ENCODE measurements at places on chromosomes 3 and 15.

DNA sequence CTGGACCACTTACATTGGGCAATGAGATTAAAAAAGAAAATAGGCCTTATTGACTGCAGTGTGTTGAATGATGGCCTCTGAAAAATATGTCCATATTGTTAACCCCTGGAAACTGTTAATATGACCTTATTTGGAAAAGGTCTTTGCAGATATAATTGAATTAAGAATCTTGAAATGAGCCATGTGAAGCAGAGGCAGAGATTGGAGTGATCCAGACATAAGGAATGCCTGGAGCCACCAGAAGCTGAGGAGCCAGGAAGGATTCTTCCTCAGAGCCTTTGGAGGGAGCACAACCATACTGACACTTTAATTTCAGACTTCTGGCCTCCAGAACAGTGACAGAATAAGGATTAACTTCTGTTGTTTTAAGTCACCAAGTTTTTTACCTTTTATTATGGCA lies 510.4 kb upstream of the AGTR1 start:
- no peak for DNase-seq

- DNase-seq = peak; percentile 42
Measured at GRCh38 chr3:16884748-16885592, at the start of gene PLCL2. TSS of gene PLCL2 (plus strand) at chr3:16884955. CDS start at chr3:16885040, 85 bp downstream.

GRCh38 chr3:34780973-34781372 lies 858.4 kb upstream of the ARPP21 start:
- DNase-seq = no peak

- DNase-seq = no peak
Measured at GRCh38 chr3:64972793-64973192, 285.0 kb upstream of the ADAMTS9 start.

- DNase-seq = peak; percentile 51
Measured at GRCh38 chr3:126358038-126358815, 1.0 kb upstream of the KLF15 start.

DNA sequence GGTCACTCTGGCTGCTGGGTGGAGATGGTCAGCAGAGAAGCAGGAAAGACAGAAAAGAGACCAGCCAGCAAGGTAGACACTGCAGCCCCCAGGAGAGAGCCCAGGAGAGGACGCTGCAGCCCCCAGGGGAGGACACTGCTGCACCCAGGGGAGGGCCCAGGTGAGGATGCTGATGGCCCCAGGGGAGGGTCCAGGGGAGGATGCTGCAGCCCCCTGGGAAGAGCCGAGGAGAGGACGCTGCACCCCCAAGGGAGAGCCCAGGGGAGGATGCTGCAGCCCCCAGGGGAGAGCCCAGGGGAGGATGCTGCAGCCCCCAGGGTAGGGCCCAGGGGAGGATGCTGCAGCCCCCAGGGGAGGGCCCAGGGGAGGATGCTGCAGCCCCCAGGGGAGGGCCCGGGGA lies 196.7 kb upstream of the NSMCE3 start:
- DNase-seq = no peak

DNA sequence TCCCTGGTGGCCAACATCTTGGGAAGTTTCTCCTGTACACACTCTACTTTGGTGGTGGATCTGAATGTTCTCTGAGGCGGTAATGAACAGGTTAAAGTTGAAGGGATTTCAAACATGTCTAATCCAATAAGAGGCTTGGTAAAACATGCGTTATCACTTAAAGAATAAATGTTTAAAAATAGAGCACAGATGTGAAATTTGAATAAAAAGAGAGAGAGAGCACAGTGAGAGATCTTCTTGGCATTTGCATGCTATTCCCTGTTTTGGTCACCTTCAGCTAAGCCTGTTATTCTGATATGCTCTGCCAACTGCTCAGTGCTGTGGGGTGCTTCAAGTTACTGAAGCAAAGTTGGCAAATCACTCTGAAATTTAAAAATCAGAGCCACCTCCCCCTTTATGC lies 237.7 kb upstream of the WNT5A start:
- DNase-seq = no peak

- peak; percentile 36 for DNase-seq
Measured at GRCh38 chr3:43855674-43856299, 165.0 kb downstream of the ABHD5 start.

DNA sequence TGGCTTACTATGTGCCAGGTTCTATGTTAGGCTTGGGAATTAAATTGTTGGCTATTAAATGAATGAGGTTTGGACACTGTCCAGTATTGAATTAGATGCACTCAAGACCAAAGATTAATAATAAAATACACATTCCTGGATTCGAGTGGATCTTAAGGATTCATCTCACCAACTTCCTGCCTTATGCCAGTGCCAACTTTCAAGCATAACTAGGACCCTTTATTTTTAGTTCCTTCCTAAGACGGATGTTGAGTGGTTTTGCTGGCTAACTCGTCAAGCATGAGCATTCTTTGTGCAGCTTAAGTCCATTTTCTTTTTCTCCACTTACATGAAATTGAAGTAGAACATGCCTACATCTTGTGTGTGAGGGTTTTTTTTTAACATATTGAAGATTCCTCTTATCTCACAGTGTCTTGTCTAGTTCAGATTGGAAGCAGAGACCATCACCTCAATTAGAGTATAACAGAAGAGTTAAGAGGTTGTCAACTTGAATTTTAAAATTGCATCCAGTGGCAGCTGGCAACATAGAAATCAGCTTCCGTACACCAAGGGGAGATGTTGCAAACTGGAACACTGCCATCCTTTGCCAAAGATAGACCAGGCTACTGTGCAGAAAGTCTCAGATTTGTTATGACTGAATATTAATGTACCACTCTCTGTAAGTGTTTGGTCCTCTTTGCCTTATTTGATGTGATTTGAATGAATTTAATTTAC lies 106.3 kb upstream of the BFSP2 start:
- no peak for DNase-seq

DNA sequence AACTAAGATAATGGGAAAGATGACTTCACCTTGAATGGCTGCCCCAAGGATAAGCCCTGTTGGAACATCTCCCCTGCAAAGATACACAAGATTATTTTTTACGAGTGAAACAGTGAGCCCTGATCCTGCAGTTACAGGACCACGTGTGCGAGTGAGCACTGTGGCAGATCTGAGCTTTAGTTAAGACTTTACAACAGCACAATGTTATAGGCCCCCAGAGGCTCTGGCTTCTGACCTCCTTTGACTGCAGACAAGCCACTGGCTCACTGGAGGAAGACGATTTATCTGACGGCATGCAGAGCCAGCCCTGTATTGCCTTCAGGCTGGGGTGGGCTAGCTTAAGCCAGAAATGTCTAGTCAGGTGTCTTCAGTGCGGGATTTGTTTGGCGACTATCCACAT lies 174.4 kb downstream of the ARRDC4 start:
- no peak for DNase-seq

DNA sequence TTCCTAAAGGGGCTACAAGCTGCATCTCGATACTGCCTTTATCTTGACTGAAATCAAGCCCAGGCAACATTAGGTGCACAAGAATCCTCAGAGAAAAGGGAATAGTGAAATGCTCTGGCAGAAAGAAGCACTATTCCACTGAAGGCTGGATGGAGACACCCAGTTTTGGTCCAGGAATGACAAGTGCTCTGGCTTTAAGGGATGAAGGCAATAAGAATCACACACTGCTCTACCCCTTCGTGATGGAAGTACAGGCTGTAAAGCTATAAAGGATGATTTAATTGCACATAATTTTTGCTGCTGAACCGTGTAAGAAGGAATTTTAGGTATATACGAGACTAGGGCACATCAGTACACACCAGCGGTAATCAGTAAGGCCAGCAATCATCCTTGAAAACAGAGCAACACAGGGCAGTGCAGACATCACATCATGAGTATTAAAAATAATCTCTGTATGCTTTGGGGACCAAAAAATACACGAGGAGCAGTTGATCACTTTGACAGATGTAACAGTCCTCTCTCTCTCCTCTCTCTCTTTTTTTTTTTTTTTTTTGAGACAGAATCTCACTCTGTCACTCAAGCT lies 414.6 kb upstream of the TBL1XR1 start:
- DNase-seq = no peak

DNA sequence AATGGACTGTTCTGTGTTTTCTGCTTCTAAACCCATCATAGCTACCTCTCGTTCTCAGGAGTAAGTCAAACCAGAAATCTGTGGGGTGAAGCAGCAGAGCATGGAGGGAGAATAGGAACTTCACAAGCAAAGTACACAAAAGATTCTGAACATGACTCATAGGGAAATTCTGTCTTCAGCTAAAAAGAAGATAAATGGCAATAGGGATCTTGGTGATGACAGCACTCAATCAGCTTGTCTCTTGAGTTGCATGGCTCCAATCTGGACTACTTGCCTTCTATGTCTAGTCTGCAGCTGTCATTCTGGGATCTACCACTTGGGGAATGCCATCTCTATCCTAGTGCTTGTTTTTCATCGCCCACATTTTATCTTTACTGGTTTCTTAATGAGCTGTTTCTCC lies 13.5 kb upstream of the GRAMD1C start:
- DNase-seq = no peak

DNA sequence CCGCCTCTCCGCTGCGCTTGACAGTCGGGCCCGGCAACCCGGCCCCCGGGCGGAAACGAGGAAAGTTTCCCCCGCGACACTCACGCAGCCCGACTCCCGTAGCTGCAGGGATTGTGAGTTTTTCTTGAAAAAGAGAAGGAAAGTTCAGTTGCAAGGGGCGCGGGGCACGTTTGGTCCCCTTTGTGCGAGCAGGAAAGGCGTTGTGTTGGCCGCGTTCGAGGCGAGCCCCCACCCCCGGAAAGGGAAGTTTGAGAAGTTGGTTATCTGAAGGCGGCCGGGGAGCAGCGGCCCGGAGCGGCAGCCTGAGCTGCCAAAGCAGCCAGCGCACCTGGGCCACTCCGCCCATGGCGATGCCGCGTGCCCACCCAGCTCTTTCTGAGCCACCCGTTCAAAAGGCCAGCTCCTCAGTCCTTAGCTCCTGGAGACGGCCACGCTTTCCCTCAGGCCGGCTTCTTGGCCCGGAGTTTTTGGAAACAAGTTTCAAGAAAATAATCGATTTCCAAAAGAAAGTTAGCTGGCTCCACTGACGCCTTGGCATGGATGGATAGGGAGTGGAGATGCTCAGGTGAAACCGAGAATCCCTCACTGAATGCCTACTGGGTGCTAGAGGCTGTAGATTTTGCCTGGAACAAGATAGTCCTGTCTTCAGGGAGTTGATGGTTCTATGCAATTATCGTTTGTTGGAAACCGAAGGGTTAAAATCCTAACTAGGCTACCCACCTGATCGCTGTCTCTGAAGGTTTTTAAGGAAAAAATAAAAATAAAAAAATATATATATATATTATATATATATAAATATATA lies 832 bp downstream of the TGFBR2 start:
- peak; percentile 11 for DNase-seq

DNA sequence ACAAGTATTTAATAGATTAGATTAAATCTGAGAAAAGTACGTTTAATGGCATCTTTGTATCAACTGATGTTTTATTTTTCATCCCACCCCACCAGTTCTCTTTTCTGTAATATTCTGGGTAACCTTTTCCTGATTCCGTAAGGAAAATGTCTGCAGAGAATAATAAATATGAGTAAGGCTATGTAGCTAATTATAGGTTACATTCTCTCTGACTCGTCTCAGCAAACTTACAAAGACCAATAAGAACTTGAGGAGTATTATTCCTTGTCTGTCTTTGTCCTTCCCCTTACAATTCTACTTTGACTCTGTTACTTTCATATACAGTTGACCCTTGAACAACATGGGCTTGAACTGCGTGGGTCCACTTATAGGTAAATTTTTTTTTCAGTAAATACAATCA lies 12.1 kb downstream of the SNAP23 start:
- no peak for DNase-seq

DNA sequence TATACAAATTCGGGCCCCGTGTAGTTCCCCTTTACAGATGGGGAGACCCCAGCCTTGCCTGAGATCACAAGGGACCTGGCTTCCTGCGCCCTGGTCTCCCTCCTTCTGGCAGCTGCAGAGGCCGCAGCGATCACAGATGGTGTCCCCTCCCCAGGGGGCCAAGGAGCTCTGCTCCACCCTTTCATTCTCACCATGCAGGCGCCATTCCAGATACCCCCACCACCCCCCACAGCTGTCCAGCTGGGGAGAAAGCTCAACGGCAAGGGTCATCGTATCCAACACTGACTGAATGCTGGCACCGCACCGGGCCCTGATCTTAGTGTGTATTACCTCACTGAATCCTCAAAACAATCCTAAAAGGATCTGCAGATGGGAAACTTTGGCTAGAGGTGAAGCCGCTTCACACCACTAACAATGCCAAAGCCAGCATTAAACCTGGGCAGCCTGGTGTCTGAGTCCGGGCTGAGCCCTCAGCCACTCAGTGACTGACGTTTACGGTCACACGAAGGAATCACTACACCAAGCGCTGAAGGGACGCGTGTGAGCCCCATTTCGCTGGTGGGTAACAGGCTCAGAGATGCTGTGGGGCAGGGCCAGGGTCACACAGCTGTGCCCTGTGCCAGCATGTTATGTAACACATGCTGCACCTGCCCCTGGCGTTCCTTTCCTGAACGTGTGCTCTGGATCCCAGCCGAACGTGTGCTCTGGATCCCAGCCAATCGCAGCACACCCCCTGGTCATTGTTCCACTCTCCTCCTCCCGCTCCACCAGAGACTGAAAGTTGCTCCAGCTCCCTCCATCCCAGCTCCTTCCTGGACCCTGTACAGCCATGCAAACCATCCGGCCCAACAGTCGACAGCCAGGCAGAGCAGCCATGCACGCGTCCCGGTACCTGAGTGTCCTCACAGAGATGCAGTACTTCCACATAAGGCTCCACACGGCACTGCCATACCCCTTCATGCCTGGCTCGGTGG lies 51.8 kb downstream of the IQSEC1 start:
- no peak for DNase-seq

- no peak for DNase-seq
Measured at GRCh38 chr15:68585574-68586273, 6.9 kb downstream of the CORO2B start.

Data from neuronal stem cell (in vitro differentiated cells).